KG1 (cell line): ENCODE measurements at places on chromosomes 5 and 9.

DNA sequence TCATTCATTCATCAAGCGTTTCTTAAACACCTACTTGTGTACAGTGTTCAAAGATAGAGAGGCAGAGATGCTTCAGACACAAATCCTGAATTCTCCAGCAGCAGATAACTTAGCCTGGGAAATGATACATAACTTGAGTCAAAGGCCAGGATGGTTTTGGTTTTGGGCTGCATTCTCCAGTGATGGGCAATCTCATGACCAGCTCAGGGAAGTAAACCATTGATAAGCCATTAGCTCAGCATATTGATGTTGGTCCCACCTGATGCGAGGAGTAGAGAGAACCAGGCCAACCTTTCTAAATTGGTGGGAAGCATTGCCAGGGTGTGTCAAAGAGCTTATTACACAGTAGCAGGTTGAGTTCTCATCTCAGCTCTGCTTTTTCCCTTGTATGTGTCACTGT lies 53.0 kb downstream of the SH3RF2 start:
- no peak for DNase-seq

GRCh38 chr5:14161825-14162556 lies 18.8 kb downstream of the TRIO start:
- no peak for DNase-seq

DNA sequence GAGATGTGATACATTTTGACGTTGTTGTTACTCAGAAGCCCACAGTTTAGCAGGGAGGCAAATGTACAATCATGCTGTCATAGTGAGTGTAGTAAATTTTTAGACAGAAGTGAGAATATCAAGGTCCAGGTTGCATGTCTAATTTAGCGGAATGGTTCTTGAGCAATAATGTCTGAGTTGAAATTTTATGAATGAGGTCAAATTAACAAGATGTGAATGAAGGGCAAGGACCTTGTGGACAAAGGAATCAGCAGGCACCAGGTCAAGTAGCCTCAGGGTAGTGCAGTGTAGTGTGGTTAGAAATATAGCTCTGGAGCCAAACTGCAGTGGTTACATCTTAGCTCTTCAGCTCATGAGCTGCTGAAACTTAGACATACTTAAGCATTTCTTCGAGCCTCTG lies 36.2 kb downstream of the TNFSF8 start:
- no peak for DNase-seq

GRCh38 chr9:130528674-130529073 lies 50.7 kb upstream of the FUBP3 start:
- DNase-seq, result no peak

GRCh38 chr5:144028058-144028457 lies 142.4 kb downstream of the YIPF5 start:
- no peak for DNase-seq

GRCh38 chr9:126397056-126397455 lies 70.4 kb downstream of the MVB12B start:
- no peak for DNase-seq

DNA sequence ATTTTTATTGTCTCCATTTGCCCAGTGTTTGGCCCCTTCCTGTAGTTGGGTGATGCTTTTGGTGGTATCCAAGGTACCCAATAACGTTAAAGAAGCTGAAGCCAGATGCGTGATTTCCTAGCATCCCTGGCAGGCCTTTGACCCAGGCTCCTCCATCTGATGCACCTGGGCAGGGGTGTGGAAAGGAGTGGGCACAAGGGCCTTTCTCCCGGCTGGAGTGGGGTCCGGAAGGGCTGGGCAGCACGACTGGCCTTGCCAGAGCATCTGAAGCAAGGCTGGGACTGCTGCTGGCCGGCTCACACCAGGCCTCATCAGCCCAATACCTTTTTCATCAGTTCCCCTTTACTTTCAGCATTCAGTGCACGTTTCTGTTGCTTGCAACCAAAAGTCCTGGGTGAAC lies 220.2 kb downstream of the FANCC start:
- DNase-seq, result no peak
